ENCODE measurements at places on chromosomes 13 and 19. TPM values are rescaled to one million over a fixed set of nuclear protein-coding genes. Genes with fewer than 3 reads are reported as not detected.

GRCh38 chr13:73416093-73416492, 357.3 kb downstream of the KLF5 start:
- DNase-seq, result no peak

DNA sequence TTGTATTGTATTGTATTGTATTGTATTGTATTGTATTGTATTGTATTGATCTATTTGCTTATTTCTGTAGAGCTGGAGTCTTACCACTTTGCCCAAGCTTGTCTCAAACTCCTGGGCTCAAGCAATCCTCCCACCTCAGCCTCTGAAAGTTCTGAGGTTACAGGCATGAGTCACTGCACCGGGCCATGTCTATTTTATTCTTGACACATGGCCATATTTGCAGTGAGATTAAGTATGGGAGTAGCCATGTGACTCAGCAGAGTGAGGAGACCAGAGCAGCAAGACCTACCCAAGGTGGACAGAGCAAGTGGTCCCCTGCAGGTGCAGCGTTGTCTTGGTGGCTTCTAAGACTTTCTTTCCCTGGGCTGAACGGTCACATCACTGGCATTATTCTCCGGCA, 49.1 kb upstream of the UBAC2 start:
- peak; percentile 54 for DNase-seq

DNA sequence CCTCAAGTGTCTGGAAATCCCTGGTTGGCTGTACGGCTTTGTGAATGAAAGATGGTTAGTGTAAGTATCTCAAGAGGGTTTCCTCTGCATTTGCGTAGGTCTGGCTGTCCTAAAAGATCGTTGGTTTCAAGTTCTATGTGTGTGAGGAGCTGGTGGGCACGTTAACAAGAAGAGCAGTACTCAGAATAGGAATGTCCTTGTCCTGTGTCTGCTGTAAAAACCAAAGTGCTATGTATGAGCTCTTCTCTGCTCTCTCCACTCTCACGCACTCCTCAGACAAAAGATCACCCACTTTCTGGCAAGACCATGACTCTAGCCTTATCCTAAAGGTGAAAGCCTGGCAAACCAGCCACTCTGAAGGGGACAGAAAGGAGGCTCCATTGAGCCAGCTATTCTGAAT, 39.1 kb downstream of the USP12 start:
- no peak for DNase-seq

DNA sequence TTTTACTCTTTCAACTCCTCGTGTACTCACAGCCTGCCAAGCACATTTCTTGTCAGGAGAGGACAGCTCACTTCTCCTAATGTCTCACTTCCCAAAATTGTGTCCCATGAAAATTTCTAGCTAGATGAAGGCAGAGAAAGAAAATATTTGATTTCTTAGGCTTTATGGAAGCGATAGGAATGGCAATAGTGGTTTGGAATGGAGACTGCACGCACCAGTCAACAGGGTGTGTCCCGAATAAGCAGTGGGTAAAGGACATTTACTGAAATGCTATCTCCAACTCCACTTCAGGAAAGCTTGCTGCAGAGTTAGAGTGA, 321 bp upstream of the ZNF222 start:
- no peak for DNase-seq

- no peak for DNase-seq
Measured at GRCh38 chr13:101846701-101847100, 394.2 kb downstream of the ITGBL1 start.

- DNase-seq, result peak; percentile 52
Measured at GRCh38 chr13:34358811-34359513, 541.0 kb downstream of the RFC3 start.

GRCh38 chr19:41753159-41753558, 2.2 kb upstream of the CEACAM6 start:
- peak; percentile 40 for DNase-seq

DNA sequence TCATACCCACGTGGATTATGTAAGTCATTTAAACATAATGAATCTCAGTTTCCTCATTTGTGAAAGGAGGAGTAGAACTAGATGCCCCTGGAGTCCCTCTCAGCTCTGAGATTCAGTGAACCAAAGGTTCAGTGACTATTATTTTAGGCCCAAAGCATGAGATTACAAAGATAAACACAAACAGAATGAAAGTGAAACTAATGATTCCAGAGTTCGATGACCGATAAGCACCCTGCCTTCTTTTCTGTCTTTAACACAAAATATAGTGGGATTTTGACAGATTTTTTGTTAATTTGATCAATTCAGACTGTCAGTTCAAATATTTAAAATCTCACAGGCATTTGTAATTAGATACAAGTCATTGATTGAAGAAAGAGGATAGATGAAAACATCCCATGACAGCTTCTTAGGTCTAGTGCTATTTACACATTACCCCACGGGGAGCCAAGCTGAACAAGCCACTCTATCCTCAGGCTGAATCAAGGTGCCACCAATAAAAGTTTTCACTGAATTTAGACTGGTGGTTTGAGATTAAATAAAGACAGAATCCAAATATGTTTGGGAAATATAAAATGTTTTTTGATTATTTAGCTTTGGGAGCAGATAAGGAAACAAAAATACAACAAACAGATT, 64.6 kb upstream of the RAP2A start:
- no peak for DNase-seq

DNA sequence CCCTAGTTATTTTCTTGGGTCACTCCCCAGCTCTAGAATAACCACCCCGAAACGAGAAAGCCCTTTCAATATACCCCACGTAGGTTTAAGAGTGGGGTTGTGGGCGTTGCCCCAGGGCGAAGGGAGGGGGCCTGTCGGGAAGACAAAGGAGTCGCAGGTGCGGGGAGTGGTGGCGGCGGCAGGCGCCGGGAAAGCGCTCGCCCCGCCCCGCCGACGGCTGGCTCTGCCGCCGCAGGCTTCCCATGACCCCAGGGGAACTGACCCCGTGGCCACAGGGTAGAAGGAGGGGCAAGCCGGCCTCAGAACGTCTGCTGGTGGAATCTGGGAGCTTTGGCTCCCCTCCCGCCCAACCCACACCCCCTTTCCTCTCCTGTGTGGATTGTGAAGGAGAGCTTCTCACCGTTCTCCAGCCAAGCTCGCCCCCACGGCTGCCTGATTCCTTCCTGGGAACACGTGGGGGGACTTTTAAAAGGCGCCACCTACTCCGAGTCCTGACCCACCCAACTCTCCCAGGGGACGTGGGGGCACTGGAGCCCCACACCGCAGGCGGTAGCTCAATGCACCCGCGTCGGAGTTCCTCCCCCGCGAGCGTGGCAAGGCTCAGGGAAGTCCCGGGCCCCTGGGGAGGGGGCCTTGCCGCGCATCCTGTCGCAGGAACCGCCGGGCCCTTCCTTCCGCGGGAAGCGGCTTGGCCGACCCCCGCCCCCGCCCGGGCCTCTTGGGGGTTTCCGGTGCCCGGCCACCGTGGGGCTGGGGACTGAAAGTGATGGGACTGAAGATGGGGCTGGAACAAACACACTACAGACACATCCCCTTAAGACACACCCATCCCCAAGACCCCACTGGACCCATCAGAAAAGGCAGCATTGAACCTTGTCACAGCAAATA, 5.5 kb downstream of the IER2 start:
- peak; percentile 95 for DNase-seq

Gene CEACAM7
- not detected for total RNA-seq
